ENCODE measurements at places on chromosomes 6 and 20.
A peak's percentile ranks its signal among the peaks of the same experiment; 100 is the strongest.

DNA sequence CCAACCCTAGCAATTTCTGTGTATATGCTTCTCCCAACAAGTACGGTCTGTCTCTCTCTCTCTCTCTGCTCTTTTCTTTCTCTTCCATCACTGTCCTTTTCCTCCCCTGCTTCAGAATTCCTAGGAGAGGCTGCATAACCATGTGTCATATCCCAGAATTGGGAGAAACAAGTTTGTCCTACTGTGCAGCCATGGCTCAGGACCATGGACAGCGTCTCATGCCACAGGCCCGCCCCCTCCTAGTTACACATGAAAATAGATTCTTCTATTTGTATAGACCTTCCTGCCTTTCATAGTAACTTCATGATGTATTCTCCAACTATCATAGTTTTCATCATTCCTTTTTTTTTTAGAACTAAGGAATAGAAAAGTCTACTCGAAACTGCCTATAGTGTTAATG lies 98.0 kb downstream of the FNDC1 start:
- no peak for DNase-seq

- peak; percentile 25 for DNase-seq
These were observed 100.0 kb downstream of the ARMC2 start for GRCh38 chr6:108948181-108948661.

DNA sequence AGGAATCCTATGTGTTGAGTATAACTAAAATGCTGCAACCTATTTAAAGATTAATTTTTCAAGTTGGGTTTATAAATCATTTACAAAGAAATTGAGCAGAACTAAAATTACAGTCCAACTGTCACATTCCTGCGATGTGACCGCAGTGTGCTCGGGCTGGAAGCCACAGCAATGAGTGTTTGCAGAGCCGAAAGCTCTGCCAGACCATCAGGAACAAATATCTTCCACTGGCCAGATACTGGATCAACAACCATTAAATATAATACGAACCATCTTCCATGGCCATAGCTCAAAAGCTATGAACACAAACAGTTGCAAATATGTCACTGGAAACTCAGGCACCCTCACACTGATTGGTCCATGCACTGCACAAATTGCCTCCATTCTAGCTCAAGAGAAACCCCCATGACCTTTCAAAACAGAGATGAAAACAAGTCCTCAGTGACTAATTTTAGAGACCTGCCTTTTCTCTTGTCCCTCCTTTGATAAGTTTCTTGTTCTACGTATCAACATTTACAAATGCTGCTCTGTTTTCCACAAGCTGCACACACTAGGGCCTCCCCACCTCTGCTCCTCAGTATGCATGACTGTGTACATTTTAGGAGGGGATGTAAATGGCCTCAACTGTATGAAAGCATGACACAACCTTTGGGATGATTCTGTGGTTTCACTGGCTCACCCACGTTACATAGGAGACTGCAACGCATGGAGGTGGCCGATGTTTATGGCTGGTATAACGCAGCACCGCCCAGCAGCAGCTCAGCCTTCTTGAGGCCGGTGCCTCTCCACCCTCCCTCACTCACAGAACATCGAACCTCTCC lies 171.7 kb downstream of the WDR27 start:
- no peak for DNase-seq

DNA sequence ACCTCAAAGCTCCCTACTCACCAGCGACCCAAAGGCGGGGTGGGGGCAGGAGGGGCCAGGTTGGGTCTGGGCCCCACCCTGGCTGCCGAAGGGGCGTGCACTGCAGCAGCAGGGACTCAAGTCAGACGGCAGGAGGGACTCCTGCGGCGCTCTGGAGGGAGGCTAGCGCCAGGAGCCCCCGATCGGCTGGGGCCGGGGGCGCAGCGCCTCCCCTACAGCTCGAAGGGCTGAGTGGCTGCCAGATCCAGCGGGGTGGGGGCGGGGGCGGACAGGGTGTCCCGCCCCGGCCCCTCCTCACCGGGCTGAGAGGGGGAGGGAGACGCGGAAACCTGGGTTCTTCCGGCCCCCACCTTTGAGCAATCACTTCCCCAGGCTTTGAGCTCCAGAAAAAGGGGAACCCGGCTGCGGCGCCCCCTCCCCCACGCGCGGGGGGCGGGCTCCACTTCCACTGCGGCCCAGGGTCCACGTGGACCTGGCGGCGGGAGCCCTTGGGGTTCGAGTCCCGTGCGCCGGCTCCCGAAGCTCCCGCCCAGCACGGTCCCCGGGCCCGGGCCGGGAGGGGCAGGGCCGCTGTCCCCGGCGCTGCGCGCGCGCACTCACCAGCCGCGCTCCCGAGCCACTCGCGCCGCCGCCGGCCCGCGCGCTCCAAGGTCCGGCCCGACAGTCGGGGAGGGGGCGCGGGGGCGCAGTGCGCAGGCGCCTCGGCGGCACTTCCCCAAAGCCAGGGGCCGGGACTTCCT lies at the start of gene RGS19:
Gene RGS19 (minus strand): TSS at position 246 of the 740 bp plus-strand sequence. CDS start 2,632 bp downstream, outside the sequence.
- peak; percentile 85 for DNase-seq

GRCh38 chr6:158222066-158222465 lies 53.9 kb downstream of the GTF2H5 start:
- no peak for DNase-seq

GRCh38 chr20:64095927-64096326 lies 11.4 kb downstream of the NPBWR2 start:
- DNase-seq = no peak

GRCh38 chr20:63701051-63701328 lies 4.5 kb downstream of the TNFRSF6B start:
- DNase-seq = no peak

DNA sequence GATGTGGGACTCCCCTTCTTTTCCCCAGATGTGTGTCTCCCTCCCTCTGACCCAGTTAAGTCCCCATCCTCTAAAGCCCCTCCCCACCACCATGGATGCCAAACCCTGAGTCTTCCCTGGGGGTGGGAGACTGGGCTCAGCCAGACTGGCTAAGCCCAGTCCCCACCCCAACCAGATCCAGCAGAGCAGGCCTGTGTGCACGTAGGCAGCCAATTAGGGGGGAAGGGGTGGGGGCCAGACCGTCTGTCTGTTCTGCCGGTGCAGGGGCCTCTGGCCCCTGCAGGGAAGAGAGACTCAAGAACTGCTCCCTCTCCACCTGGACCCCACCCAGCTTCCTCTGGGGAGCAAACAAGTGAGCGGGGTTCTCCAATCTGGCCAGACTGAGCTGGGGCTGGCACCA lies 605 bp downstream of the COX4I2 start:
- DNase-seq = no peak

DNA sequence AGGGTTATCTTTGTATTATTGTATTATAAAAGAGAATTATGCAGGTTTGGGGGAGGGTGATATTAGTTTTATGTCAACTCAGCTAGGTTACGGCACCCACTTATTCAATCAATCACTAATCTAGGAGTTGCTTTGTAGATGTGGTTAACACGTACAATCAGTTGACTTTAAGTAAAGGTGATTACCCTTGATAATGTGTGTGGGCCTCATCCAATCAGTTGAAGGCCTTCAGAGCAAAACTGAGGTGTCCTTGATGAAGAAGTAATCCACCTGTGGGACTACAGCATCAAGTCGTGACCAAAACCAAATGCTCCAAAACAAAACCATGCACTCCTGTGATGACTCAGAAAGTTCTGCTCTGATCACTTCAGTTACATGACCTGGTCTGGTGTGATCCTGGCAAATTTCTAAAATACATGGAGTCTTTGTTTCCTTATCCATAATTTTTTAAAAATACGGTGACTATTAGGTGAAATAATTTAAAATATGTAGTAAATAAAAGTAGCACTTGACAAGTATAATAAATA lies 114.1 kb downstream of the IYD start:
- no peak for DNase-seq

- DNase-seq = no peak
These were observed 16.9 kb upstream of the PTCRA start for GRCh38 chr6:42898891-42899361.

GRCh38 chr6:44024574-44025219 lies 102.6 kb downstream of the MRPL14 start:
- peak; percentile 26 for DNase-seq

- no peak for DNase-seq
These were observed 231.8 kb upstream of the RREB1 start for GRCh38 chr6:6875818-6876470.

DNA sequence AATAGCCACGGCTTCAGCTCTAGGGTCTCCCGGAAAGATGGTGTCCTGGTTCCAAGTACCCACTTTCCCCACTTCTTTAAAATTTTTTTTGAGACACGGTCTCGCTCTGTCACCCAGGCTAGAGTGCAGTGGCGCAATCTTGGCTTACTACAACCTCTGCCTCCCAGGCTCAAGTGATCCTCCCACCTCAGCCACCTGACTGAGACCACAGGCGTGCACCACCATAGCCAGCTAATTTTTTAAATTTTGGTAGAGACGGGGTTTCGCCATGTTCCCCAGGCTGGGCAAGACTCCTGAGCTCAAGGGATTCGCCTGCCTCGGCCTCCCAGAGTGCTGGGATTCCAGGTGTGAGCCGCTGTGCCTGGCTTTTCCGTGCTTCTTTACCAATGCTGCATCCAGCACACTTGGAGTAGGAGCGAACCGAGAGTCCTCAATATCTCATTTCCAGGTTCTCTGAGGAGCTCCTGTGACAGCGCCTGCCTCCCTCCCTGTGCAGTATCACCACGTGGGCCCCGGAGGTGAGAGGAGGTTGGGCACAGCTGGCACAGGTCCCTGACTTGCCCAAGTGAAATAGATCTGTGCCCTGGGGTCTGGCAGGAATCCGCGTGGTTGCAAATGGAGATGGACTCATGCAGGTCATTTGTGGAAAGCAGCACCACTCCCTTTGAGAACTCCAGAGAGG lies 37.3 kb downstream of the EZR start:
- DNase-seq = no peak

GRCh38 chr20:44614525-44614924 lies 32.1 kb downstream of the PKIG start:
- peak; percentile 40 for DNase-seq

- DNase-seq = no peak
These were observed 249 bp downstream of the SAMD10 start for GRCh38 chr20:63979229-63979556.

DNA sequence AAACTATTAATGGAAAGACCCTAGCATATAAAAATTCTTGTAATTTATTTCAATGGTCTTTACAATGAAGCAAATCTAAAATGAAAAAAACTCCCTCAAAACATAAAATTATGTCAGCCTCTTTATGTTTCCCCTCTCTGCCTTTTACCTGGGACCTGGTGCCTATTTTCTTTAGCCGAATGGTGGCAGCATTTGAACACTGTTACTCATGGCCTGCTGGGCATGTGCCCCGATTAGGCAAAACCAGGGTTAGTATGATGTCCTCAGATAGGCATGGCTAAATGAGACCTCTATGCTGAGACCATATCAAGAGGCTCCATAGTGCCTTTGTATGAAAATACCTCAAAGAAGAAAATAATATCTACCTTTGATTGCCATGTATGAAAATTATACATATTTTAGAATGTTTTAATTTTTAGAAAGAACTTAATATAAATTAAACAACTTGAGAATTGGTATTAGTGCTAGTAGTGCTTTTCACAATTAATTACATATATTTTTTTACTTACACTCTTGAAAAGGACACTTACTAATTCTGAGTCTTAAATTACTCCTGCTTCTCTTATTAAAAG lies 22.5 kb upstream of the C6orf58 start:
- DNase-seq = no peak

GRCh38 chr20:37630166-37630565 lies 63.7 kb upstream of the CTNNBL1 start:
- DNase-seq = peak; percentile 51

DNA sequence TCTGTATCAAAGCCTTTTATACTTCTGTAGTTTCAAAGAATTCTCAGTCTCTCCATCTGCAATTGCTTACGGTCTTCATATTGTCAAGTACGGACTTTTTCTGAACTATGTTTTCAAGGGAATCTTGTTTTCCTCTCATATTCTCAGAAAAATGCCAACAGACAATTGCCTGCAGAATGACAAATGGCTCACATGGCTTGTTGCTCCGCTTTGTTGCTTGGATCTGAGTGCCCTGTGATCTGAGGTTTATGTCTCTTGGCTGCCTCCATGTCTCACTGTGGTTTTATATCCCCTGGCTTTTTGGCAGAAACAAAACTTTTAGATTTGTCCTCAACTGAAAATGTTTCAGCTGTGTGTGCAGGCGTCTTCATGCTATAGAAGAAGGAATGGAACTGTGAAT lies 285.4 kb upstream of the CHD6 start:
- DNase-seq = no peak

GRCh38 chr20:58048096-58048702 lies 180.3 kb downstream of the ANKRD60 start:
- DNase-seq = no peak

- DNase-seq = no peak
These were observed 51.3 kb downstream of the CD109 start for GRCh38 chr6:73747289-73747688.

DNA sequence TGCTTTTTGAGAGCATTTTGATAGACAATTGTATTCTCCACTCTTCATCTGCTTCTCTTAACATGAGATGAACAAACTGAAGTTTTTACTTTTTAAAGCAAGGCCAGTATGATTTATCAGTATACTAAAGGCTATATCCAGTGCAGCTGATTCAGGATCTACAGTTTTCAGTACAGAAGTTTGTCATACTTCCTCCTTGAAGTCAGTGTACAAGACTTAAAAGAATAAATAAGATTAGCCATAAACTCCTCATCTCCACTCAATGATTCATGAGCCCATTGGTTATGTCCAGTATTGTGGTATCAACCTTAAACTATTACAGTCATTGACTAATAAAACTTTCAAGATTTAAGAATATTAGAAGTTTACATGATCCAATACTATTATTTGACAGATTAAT lies 374.8 kb upstream of the EPHA7 start:
- DNase-seq = no peak

- no peak for DNase-seq
These were observed 180.3 kb downstream of the THBS2 start for GRCh38 chr6:169073311-169073710.

DNA sequence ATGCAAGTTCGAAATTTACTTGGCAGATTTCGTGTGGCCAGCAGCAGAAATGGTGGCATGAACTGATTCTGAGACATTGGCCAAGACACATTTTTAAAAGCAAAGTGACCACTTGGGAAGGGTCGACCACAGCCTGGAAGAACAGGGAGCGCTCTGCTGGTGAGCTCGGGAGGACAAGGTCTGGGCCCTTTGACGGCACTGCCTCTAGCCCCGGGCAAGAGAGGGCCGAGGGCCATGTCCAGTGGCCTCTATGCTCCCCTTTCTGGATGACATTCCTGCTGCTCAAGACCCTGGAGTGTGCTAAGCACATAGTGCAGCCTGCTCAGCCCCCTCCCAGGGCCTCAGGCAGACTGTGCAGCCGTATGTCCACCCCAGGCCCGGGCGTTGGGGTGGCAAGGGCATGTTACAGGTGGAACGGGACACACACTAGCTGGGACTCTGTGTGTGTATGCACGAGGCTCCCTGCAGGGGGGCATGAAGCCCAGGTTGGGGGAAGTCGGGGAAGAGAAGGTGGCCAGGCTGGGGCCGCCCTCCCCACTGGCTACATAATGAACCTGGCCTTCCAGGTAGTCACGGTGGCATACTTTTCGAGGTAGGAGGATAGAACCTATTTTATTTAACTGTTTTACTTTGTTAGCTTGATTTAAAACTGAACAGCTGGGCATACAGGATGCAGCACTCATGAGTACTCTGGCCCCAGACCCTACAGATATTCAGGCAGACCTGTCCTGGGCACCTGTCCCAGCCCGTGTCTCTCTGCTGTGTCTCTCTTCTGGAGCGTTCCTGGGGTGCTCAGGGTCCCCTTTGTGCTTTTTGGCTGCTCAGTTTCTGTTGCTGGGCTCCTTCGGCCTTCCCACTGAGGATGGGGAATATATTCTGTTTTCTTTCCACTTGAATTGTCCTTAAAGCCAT lies 6.4 kb downstream of the SYNJ2 start:
- no peak for DNase-seq

GRCh38 chr6:22399693-22400092 lies 102.9 kb upstream of the PRL start:
- no peak for DNase-seq

GRCh38 chr6:128209771-128210170 lies 308.9 kb upstream of the THEMIS start:
- no peak for DNase-seq

All from right cardiac atrium (tissue), 5 donors.